ENCODE measurements at places on chromosomes 7 and 10.

- no peak for DNase-seq
These were observed 16.5 kb downstream of the FAM131B start for GRCh38 chr7:143346018-143346417.

DNA sequence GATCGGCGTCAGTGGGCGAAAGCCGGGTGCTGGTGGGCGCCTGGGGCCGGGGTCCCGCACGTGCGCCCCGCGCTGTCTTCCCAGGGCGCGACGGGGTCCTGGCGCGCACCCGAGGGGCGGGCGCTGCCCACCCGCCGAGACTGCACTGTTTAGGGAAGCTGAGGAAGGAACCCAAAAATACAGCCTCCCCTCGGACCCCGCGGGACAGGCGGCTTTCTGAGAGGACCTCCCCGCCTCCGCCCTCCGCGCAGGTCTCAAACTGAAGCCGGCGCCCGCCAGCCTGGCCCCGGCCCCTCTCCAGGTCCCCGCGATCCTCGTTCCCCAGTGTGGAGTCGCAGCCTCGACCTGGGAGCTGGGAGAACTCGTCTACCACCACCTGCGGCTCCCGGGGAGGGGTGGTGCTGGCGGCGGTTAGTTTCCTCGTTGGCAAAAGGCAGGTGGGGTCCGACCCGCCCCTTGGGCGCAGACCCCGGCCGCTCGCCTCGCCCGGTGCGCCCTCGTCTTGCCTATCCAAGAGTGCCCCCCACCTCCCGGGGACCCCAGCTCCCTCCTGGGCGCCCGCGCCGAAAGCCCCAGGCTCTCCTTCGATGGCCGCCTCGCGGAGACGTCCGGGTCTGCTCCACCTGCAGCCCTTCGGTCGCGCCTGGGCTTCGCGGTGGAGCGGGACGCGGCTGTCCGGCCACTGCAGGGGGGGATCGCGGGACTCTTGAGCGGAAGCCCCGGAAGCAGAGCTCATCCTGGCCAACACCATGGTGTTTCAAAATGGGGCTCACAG is 1.1 kb downstream of the EGFR start:
- DNase-seq = peak; percentile 78

GRCh38 chr7:157500171-157500960 is 163.6 kb downstream of the DNAJB6 start:
- peak; percentile 44 for DNase-seq

DNA sequence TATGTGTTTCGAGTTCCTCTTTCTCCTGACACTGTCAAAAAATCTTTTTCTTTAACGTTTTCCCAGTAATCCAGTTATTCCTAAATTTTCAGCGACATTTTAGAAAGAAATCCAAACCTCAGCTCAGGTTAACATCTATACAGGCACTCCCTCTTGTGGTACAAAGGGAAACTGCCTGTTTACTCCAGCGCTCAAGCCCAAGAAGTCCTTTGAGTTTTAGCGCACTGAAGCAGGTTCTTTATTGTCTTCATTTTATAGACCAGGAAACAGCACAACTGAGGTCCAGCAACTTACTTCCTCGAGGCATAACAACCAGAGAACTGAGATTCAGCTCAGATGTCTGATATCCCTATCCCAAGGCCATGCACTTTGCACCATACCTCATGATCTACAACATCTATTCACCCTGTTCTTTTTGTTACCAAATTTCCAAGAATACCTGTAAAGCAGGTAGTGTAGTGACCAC is 287.2 kb upstream of the MKLN1 start:
- DNase-seq = no peak

DNA sequence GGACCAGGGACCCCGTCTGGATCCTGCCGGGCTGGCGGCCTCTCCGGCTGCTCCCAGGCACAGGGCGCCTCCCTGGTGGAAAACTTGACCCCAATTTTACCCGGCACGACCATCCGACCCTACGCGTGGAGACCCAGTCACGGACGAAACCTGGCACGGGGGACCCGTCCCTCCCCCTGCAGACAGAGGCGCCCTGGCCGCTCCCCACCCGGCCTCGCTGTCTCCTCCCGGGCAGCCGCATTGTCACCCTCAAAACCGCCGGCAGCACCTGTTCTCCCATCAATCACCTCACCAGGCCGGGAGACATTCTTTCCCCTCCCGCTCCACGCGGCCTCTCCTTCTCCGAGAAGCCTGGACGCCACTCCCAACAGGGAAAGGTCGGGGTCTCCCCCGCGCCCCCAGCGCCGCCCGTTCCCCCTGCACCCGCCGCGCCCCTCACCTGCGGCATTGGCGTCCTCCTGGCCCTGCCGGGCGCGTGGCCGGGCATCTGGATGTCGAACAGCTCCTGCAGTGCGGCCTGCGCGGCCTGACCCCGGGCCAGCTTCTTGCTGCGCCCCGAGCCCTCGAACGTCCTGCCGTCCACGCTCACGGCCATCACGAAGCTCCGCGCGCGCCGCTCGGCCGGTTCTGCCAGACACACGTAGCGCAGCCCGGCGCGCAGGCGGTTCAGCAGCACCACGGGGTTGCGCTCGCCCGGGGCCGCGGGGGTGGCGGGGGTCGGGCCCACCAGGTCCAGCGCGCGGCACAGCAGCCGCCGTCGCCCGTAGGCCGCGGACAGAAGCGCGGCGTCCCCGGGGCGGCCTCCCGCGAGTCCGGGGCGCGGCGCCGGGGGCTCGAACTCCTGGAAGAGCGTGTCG is 306.6 kb downstream of the WDR37 start:
- DNase-seq = no peak

- no peak for DNase-seq
These were observed 64.8 kb downstream of the CD36 start for GRCh38 chr7:80703272-80703671.

DNA sequence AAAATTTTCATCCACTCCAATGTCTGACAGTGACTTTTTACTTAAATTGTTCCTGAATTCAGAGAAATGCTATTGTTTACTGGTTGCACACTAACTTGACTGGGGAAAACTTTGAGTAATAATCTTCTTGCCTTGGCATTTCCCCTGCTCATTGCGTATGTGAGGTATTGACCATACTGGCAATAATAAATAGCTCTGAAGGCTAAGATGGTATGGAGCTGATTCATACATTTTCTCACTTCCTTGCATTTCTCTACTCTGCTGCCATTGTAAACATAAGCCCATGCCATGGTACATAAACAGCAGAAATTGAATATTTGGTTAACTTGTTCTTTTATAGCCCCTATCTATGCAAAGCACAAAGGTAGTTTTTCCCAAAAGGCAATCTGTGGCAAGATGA is 290.0 kb downstream of the RNLS start:
- DNase-seq = no peak

DNA sequence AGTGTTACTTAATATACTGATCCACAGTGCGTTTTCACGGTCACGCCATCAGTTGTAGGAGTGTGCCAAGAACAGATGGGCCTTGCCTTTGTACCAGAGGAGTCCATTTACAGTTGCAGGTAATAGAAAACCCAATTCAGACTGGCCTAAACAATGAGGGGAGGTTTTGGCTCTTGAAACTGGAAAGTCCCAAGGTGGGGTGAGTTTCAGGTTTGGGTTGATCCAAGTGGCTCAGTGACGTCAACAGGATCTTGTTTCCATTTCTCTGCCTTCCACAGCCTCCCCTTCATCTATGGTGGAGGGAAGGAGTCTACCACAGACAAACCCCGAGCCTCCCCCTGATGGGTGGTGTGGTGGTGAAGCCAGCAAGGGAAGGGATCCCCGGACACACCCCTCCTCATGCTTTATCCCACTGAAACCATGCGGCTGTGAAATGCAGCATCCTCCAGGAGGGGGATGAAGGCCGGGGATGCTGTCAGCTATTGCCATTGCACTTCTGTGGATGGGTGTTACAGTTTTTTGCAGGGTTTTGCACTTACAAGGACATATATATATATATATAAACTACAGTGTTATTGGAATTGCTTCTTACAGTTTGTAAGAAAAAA is 14.8 kb upstream of the SH2D4B start:
- DNase-seq = no peak

GRCh38 chr7:148108381-148108780 is 482.2 kb upstream of the C7orf33 start:
- no peak for DNase-seq

GRCh38 chr7:81527651-81528050 is 242.2 kb downstream of the HGF start:
- DNase-seq = no peak

DNA sequence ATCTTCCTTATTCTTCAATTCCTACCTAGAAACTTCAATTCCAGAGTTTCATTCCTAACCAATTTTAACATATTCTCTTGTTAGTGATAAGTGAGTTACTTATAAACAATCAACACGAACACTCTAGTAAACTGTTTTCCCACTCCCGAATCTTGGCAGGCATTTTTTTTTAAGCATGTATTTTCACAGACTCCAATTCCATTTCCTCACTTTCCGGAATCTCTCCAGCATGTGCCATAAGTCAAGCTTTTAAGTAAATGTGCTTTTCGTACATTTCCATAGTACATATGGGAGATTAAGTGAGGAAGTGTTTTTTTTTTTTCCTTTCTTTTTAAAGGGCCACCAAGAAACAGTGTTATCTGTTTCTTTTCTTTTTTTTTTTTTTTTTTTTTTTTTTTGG is 89.1 kb downstream of the FGFR2 start:
- DNase-seq = no peak
